ENCODE measurements at places on chromosomes 11 and 22. TPM values are rescaled to one million over a fixed set of nuclear protein-coding genes. Genes with fewer than 3 reads are reported as not detected.
A peak's percentile ranks its signal among the peaks of the same experiment; 100 is the strongest.

DNA sequence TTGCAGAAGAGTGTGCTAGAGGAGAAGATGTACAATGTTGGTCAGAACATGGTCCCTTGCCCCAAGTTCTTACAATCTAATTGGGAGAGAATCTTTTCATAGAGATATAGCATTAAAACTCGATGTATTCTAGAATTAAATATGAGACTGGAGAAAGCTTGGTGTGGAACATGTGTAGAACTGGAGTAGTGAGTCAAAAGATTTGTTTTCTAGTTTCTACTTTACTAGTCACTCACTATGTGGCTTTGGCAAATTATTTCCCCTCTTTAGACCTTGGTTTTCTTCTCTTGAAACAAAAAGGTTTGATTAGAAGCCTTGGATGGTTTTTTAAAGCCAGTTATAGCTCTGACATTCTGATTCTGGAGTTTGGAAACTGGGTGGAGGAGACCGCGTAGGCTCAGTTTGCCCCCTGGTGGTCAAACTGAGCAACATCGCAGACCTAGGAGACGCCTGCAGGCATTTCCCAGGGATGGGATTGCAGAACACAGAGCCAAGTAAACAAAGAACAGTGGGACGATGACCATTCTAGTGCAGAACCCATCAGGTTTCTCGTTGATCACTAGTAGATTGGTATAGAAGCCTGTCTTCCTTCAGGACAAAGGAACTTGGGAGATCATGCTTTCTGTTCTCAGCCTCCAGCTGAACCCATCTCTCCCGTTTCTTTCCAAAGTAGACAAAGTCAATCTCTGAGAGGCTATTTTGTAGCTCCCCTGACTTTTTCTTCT lies 8.5 kb upstream of the CHRDL2 start:
- DNase-seq: peak; percentile 96

DNA sequence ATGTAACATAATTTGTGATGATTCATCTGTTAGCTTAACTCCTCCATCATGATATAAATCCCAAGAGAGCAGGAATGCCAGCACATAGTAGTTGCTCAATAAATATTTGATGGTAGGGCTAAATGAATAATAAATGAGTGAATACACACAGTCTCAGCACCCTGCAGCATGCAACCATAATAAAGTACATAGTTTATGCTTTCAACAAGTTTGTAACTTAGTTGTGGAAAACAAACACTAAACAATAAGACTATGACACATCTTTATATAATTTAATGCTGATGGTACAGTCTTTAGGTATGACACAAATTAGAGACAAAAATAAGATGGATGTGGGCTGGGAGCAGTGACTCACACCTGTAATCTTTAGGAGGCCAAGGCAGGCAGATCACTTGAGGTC lies 3.8 kb downstream of the ALKBH8 start:
- no peak for DNase-seq

GRCh38 chr11:109933126-109933525 lies 160.1 kb upstream of the ZC3H12C start:
- DNase-seq: no peak

TTC12 gene
- total RNA-seq: 21.4 TPM

LRRC4C gene
- total RNA-seq: 2.2 TPM

- no peak for DNase-seq
Observed at GRCh38 chr11:32435942-32436750, 807 bp upstream of the WT1 start.

RFPL3 gene
- not detected for total RNA-seq

GRCh38 chr22:32729412-32729811 lies 72.1 kb upstream of the TIMP3 start:
- no peak for DNase-seq
